ENCODE measurements at places on chromosomes 11 and 22.

- DNase-seq, result no peak
Measured at GRCh38 chr11:59523541-59523940, 12.2 kb downstream of the OR4D9 start.

- DNase-seq, result no peak
Measured at GRCh38 chr11:111937844-111938243, 701 bp downstream of the DIXDC1 start.

DNA sequence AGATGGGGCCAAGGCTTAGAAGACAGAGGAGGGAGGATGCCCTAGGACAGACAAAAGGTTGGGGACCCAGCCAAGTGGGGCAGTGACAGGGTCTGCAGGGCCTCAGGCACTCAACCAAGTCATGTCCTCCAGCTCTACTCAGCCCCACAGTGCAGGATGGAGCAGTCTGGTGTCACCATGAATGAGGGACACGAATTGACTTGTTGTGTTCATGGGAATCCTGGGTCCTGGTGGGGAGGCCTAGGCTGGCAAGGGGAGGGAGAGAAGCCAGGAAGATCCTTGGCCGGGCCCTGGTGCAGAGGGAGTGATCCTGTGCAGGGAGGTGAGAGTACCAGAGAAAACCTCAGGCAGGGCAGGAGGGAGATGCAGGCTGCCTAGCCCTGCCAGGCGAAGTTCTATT, 12.0 kb downstream of the P2RY6 start:
- DNase-seq, result no peak

DNA sequence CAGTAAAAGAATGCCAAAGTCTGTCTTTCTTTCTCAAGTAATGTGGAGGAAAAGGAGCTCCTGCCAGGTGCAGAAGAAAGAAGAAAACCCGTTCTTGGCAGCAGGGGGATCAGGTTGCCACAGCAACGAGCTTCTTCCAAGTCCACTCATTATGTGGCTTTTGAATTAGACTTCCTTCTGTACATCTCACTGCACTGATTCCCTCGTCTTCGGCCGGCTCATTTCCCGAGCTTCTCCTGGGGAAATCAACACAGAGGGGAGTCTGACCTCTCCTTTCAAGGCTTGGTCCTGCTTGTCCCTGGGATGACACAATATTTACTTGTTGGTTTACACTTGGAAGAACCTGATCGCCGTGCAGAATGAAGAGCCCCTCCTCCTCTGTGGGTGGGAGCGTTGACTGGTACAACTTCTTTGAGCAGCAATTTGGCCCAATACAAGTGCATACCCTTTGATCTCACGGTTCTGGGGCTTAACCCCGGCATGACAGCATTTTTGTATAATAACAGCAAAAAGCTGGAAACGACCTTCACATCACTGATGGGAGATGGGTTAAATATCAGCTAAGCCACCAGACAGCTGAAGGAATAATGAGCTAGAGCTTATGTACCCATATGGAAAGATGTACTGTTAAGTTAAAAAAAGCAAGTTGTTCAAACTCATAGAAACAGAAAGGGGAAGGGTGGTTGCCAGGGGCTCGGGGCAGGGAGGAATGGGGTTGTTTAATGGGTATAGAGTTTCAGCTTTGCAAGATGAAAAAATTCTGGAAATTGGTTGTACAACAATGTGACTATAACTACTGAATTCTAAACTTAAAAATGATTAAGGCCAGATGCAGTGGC, 35.4 kb downstream of the MCHR1 start:
- DNase-seq, result no peak

DNA sequence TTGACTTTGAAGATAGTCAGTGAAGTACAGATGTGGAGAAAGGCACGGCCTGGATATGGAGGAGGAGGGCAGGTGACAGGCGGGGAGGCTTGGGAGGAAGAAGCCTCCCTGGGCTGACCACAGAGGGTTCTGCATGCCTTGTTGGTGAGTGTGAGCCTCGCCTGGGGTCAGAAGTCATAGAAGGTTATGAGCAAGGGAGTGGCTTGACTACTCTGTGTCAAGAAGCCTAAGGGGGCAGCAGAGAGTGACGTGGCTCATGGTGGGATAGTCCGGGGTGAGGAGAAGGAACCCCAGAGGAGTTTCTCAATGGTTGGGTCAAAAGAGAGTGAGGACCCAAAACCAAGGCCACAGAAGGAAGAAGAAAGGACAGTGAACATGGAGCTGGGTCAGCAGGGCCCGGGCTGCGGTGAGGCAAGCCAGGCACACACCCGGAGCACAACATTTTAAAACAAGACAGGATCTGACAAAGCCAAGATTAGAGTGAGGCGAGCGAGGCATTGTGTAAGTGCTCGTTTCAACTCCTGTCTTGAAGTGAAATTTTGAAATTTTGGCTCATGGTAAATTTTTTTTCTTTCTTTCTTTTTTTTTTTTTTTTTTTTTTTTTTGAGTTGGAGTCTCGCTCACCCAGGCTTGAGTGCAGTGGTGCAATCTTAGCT, 31.9 kb downstream of the PDGFB start:
- no peak for DNase-seq

GRCh38 chr11:111663820-111664219, 61.6 kb downstream of the SIK2 start:
- no peak for DNase-seq

DNA sequence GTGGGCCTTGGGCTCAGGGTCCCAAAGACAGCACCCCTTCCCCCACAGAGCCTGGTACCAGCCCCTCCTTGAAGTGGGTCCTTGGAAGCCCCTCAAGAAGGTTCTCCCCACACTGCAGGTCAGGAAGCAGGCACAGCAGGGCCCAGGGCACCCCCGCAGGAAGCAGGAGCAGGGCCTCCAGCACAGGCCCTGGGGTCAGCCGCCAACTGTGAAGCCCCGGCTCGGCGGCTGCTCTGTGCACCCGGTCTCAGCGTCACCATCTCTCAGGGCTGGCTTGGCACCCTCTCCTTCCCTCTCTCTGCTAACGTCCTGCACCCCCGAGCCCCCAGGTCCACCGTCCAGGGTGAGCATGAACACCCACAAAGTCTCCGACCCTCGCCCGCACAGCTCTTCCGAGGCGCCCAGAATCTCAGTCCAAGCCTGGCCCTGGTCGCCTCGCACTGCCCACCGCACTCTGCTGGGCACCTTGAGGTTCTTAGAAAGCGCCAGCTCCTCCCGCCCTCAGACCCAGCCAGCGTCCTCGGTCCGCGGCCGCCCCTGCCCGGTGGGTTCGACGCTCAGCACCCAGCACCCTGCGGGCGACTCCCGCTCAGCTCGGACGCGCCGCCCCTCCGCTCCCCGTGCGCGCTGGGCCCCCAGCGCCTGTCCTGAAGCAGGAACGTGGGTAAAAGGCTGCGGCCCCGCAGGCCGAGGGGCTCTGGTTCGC, 1.4 kb upstream of the SIGIRR start:
- DNase-seq, result peak; percentile 10

DNA sequence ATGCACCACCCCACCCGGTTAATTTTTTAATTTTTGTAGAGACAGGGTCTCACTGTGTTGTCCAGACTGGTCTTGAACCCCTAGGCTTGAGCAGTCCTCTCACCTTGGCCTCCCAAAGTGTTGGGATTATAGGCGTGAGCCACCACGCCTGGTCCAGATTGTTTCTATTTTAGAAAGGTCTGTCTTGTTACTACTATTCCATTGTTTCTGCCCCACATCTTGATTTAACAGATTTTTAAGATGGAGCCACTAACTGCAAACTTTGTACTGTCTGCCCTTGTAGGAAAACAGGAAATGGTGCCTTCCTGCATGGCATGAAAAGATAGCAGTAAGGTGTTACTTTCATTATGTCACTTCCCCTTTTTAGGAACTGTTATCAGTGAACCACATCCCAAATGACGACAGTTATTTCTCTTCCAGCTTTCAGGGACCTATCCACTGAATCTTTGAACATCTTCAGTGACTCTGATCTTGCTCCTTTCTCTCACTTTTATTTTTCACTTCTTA, 23.2 kb downstream of the TAF1D start:
- no peak for DNase-seq

GRCh38 chr22:38230108-38230825, 28.5 kb downstream of the MAFF start:
- DNase-seq, result peak; percentile 24

DNA sequence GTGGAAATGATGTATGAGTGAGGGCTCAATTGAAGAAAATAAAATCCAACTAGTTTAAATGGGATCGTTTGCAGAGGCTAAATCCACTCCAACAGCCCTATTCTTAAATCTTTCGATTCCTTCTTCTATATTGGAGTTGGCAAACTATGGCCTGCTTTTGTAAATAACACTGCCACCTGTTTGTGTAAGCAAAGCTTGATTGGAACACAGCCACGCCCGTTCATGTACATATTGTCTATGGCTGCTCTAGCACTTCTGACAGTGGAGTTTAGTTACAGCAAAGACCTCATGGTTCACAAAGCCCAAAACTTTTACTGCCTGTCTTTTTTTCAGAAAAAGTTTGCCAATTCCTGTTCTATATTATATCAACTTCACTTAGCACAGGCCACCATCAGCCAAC, 40.6 kb upstream of the RCN1 start:
- no peak for DNase-seq

- no peak for DNase-seq
Measured at GRCh38 chr22:19823902-19824211, 30.8 kb downstream of the GNB1L start.

GRCh38 chr11:59187587-59187986, 15.7 kb downstream of the DTX4 start:
- no peak for DNase-seq
